ENCODE measurements at places on chromosomes 1 and 21.

DNA sequence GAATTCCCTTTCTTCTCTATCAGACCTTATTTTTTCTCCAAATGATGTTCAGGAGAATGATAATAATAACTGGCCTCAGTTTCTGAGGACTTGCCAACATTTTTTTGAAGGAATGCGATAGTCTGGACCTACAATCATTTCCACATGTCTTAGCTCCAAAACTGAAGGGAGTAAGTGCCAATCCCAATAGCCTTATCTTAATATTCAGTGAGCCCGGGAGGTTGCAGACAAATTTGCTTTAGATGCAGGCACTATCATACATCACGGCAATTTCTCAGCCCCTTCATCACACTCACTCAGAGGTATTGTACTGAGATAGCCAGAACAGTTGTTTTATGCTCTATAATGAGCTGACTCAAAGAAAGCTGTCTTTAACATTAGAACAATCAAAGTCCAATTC, 796.9 kb downstream of the ADGRL2 start:
- no peak for DNase-seq

DNA sequence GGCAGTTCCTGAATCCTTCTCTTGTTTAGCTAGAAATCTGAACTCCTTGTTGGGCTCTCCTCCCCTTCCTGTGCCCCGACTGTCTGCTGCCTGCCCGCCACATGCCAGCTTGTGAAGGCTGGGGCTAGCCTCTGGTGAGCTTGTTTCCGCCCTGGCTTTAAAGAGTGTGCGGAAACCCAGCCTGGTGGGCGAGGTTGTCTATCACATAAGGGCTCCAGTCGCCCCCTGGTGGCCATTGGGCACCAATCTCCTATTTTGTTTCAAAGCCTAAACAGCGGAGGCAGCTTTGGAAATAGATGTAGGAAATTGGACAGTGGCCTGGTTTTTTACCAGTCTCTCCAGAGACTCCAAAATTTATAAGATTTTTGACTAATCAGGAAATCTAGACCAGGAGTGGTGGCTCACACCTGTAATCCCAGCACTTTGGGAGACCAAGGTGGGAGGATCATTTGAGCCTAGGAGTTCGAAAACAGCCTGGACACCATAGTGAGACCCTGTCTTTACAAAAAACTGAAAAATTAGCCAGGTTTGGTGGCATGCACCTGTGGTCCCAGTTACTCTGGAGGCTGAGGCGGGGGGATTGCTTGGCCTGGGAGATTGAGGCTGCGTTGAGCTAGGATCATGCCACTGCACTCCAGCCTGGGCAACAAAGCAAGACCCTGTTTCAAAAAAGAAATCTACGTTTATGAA, 9.8 kb downstream of the ATP8B2 start:
- DNase-seq: peak; percentile 78

GRCh38 chr21:34808569-34809204, 139.9 kb downstream of the CLIC6 start:
- DNase-seq: no peak

DNA sequence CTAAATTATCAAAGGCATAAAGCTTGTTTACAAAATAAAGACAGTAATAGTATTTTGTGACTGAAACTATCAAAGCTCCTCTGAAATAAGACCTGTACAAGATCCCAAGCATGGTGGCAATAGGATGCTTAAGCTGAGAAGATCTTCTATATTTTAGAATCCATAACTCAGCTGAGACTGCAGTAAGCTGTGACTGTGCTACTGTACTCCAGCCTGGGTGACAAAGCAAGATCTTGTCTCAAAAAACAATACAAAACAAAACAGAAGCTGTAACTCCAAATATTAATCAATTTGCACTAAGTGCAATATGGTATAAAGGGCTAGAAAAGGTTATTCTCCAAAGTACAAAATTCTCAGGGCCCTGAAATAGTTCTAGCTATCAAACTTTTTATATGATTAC, 55.8 kb upstream of the CPLANE2 start:
- DNase-seq: no peak

DNA sequence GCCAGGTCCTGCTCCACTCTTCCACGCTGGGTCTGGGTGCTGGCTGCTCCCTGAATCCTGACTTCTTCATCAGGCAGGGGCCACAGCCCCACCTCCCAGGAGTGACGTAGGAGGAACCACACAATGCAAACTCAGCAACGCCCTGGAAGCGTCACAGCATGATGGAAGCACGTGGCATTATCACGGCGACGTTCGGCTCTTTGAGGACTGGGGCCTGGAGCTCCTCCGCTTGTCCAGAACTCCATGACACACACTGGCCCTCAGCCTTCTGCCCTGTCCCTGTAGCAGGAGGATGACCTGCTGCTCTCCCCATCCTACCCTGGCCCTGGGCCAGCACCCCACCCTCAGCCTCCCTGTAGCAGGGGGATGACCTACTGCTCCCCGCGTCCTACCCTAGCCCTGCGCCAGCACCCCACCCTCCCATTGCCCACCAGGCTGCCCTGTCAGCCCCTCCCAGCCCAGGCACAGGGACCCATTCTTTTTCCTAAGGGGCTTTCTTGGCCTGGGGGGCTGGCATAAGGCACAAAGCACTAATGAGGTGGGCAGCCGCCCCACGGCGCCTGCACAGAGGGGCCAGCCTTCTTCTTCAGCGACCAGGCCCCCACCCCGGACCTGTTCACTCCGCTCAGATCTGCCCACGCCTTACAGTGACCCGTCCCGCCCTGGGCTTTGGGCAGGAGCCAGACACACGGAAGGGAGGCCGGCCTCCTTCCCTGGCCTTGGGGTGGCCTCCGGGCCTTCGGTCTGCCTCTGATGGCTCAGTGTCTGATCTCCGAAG, 65.7 kb downstream of the DHRS3 start:
- no peak for DNase-seq
